ENCODE measurements at places on chromosomes 1 and 21. TPM values are rescaled to one million over a fixed set of nuclear protein-coding genes. Genes with fewer than 3 reads are reported as not detected.
A peak's percentile ranks its signal among the peaks of the same experiment; 100 is the strongest.

The GBP7 gene
- not detected for total RNA-seq

The CDK11A gene
- total RNA-seq, result 18.1 TPM

The PLA2G2A gene
- not detected for total RNA-seq

The CD53 gene
- total RNA-seq, result not detected

The OLFML3 gene
- 134 TPM for total RNA-seq

The COP1 gene
- total RNA-seq, result 59.6 TPM

The RGS5 gene
- 4.8 TPM for total RNA-seq

The ILDR2 gene
- 0.43 TPM for total RNA-seq

The ARHGEF16 gene
- 0.97 TPM for total RNA-seq

The DIRAS3 gene
- total RNA-seq, result 2.3 TPM

- DNase-seq, result peak; percentile 77
Measured at GRCh38 chr1:94481473-94481933, 60.1 kb downstream of the F3 start.

- DNase-seq, result peak; percentile 12
Measured at GRCh38 chr1:58929671-58930325, 146.0 kb upstream of the JUN start.

DNA sequence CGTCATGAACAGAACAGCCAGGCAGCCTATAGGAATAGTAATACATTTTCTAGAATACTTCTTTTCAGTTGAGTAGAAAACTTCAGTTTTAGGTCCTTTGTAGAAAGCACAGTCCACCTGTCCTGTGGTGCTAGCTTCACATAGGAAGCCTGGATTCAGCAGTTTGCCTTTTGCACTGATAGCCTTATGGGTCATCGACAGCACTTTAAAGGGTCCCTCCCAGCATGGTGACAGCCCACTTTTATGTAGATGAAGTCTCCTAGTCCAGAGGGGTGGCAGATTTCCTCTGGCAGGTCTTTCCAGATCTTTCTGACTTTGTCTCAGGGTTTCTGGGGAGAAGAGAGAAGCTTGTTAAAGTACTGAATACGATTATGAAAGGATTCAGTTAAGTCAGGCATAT is 161.4 kb upstream of the TNR start:
- no peak for DNase-seq

DNA sequence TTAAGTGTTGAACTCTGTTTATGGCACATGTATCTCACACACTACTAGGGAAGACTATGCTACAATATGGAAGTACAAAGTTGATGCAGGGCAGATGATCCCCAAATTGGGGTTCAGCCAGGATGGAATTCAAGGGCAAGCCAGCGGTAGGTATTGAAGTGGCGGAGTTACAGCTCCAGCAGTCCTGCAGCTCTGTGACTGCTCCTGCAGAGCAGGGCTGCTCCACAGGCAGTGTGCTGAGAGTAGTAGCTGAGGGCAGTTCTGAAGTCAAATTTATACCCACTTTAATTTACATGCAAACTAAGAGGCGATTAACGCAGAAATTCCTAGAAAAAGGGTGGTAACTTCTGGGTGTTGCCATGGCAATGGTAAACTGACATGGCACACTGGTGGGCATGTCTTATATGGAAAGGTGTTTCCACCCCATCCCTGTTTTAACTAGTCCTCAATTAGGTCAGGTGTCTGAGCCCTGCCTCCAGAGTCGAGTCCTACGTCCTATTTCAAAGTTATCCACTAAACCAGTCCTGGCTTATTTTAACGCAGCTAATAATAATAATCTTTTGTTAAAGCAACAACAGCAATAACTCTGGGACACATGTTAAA is 20.6 kb upstream of the CENPF start:
- no peak for DNase-seq

GRCh38 chr1:22287946-22288520 is 145.1 kb upstream of the WNT4 start:
- no peak for DNase-seq

- DNase-seq, result no peak
Measured at GRCh38 chr1:221768444-221769066, 26.7 kb upstream of the DUSP10 start.

- no peak for DNase-seq
Measured at GRCh38 chr21:27578741-27579265, 611.9 kb upstream of the ADAMTS5 start.

DNA sequence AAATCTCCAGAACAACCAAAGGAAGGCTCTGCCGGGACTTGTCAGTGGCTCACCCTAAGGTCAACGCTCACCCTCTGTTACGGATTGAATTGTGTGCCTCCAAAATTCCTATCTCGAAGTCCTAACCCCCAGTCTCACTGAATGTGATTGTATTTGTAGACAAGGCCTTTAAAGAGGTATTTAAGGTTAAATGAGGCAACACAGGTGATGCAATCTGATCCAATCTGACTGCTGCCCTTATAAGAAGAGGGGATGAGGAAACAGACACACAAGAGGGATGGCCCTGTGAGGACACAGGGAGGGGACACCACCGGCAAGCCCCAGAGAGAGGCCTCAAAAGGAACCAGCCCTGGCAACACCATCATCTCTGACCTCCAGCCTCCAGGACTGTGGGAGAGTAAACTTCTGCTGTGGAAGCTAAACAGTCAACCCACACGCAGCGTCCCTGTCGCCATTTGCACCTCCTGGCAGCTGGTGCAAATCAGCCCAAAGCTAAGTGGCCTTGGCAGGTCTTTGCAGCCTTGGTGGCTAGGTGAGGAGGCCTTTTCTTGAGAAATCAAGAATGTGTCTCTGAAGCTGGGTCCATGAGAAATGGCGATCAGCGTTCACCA is 24.2 kb downstream of the UBASH3A start:
- no peak for DNase-seq

GRCh38 chr1:156136970-156137483 is 16.4 kb upstream of the SEMA4A start:
- no peak for DNase-seq

DNA sequence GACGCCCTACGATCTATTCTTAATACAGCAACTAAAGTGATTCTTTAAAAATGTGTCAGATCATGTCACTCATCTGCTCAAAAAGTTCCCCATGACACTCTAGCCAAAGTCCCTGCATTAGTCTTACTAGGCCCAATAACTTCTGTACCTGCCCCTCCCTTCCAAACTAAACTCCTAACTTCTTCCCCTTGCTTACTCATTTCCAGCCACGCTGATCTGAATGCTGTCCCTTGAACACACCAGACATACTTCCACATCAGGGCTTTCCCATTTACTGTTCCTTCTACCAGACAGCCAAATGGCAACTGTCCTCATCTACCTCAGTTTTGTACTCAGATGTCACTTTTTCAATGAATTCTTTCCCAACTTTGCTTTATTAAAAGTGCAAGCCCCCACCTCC is 1.2 kb downstream of the PPT1 start:
- DNase-seq, result no peak

DNA sequence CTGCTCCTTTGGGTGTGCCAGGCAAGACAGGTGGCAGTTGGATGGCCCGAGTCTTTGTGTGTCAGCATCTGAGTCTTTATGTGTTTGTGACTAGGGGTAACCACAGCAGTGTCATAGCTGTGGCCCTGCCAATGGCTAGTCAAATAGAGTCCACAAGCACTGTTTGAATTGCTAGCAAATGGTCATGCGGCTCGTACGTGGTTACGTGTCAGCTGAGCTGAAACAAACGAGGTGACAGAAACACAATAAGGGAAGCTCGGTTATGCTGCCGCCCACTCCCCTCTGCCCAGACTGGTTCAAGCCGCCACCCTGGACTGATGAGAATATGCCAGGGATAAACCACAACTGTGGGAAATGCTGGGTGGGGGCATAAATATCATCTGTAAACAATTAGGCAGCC is 174.3 kb upstream of the LMO4 start:
- DNase-seq, result no peak

DNA sequence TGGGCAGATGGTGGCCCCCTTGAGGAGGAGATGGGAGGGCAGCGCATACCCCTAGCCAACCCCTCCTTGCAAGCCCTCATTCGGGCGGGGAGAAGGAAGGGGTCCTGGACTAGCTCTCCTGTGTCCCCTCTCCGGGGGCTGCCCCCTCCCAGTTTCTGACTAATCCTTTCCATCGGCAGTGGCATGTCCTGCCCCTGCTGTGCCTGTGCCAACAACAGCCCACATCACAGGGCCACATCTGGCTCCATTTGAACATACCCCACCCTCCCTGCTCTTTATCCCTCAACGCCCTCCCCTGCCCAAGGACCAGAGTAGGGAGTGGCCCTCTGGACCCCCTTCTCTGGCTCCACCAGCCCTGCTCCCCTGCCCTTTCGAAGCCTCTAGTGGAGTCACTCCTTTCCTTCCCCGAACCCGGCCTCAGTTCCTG is 11.0 kb upstream of the LMNA start:
- peak; percentile 37 for DNase-seq

Measured in fibroblast of villous mesenchyme (primary cell).